ENCODE measurements at places on chromosomes 1 and 21. TPM values are rescaled to one million over a fixed set of nuclear protein-coding genes. Genes with fewer than 3 reads are reported as not detected.
A peak's percentile ranks its signal among the peaks of the same experiment; 100 is the strongest.

GRCh38 chr1:79648126-79648525, 641.6 kb upstream of the ADGRL4 start:
- no peak for DNase-seq

- no peak for DNase-seq
These were observed 64.8 kb downstream of the WARS2 start for GRCh38 chr1:119075614-119076013.

The SAMD13 gene
- total RNA-seq, result 0.71 TPM

The TRAF3IP3 gene
- total RNA-seq, result 58.7 TPM

The LAD1 gene
- total RNA-seq, result 28.6 TPM

The FBLIM1 gene
- total RNA-seq, result 22.5 TPM

- DNase-seq, result peak; percentile 83
These were observed 5.3 kb downstream of the DSCAM start for GRCh38 chr21:40841524-40842196.

The ADCY10 gene
- total RNA-seq, result 0.11 TPM

The HAO2 gene
- total RNA-seq, result 0.30 TPM

- DNase-seq, result no peak
These were observed 23.4 kb downstream of the SLC19A2 start for GRCh38 chr1:169462385-169462784.

DNA sequence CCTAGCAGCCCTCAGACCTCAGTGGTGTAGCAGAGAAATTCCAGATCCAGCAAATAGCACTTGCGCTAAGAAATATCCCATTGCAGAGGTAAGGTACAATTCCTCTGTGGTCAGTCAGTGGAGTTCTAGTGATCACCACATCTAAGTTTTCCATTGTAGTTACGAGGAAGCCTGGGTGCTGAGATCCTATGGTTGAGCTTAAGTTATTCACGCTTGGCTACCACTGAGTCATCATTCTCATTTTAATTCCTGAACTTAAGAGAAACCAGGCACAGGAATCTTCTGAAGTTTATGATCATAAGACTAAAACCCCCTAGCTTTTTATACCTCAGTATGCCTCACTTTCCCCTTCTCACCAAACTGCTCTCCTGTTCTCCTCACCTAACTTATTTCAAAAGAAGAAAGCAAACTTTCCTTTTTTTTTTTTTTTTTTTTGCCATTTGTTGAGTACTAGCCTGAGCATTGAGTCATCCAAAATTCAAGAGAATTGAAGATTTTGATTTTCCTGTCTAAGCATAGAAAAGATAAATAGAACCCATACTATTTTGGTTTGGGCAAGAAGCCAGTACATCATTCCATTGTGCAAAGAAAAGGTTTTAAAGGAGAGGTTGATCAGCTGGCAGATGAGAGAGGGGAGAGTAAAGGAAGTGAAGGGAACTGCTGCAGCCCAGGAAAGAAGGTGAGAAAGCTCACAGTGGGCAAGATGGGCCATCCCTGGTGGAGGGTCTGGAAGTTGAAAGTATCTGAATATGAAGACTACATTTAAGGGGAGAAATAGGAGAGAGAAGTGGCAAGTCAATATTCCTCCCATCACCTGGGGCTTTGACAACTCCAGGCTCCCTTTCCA, 39.9 kb downstream of the SERBP1 start:
- DNase-seq, result no peak

The TPTE gene
- not detected for total RNA-seq

DNA sequence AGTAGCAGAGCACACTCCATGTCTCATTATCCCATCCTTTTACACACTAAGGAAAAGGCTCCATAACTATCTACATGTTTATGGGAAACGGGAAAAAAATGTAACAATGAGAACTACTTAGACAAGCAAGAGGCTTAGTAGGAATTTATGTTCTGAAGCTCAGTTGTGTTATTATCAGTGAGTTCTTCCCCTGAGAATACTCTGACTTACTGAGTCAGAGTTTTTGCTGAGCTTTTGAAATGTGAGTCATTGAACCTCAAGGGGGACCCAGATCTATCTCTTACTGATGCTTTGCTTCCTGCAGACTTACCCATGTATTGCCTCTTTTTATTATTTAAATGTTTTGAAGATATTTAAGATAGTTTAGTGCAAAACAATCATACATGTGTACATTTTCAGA, 20.1 kb downstream of the CFHR5 start:
- no peak for DNase-seq

DNA sequence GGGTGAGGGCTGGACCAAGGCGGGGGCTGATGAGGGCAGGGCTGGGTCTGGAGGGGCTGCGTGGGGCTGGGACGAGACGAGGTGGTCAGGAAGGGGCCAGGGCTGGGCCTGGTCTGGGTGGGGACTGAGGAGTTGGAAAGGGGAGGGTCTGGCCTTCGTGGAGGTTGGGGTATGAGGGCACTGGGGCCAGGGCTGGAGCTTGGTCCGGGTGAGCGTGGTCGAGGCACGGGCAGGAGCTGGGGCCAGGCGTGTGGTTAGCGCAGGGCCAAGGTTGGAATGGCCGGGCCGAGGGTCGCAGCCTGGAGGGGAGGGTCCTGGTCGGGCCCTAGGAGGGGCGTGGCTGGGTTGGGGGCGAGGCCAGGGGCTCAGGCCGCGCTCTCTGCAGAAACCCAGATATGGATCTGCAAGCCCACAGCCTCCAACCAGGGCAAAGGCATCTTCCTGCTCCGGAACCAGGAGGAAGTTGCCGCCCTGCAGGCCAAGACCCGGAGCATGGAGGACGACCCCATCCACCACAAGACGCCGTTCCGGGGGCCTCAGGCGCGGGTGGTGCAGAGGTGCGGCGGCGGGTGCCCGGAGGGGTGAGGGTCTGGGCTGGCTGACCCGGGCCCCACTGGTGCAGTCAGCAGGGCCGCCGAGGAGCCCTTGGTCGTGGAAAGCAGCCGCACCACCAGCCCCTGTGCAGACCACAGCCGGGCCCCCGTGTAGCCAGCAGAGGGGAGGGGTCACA, 9.0 kb downstream of the TTLL10 start:
- DNase-seq, result no peak

GRCh38 chr21:31778546-31778945, 46.6 kb upstream of the SCAF4 start:
- DNase-seq, result no peak

DNA sequence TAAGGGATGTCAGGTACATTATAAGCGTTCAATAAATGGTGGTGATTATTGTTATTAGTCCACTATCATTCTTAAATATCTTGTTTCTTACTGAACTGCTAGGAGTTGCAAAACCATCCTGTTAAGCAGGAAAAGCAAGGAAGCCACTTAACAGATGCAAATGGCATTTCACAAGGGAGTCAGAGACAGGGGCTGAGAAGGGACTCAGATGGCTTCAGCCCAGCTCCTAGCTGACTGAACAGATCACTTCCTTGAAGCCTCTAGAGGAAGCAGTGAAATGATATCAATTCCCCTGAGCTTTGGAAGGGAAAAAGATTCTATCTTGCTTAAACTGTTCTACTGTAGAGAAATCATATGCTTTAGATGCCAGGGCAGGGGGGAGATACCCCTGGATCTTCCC, 151.5 kb downstream of the ST6GALNAC5 start:
- no peak for DNase-seq

DNA sequence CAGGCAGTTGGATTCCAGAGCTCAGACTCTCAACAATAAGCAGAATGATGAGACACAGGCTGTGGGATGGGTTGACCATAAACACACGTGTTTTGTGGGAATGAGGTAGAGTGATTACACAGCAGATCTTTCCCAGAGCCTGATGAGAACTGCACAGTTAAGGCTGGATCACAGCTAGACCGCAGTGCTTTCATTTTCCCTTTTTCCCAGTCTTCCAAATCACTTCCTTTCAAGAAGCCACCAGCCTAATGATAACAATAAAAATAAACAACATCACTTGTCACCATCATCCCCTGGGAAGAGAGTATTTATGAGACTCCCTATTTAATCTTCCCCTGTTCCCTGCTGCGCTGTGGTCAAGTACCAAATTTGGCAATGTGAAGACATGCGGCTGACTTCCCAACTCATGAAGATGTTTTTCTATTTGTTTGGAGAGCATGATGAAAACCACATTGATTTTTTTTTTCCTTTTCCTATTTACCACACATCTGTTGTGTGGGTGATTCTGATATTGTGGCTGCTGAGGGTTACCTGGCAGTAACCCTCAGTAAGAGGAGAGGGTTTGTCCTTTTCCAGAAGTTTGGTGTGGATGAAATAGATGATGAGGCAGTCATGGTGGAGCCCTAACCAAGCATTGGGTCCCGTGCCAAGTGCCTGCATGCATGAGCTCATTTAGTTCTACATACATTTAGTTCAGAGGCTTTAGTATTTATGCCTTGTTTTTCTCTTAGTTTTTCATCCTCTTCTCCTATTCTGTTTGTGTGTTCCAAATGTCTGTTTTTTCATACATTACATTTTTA, 248.9 kb upstream of the HOOK1 start:
- DNase-seq, result no peak

- no peak for DNase-seq
These were observed 27.4 kb downstream of the KLHDC7A start for GRCh38 chr1:18508084-18508483.

DNA sequence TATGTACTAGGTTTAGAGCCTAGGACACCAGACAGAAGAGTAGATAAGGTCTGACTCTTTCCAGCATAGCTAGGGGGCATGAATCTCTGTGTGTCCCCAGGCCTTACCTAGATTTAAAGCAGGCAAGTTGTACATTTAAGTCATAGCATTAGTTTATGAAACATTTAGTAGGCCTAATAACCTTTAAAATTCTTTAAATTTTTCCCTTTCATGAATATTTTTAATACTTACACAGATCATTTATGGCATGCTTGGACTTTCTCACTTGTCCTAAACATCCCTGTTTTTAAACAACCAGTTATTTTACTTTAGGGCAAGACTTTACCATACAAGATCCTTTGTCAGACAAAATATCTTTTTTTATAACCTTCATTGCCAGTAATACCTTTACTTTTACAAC, 258.4 kb upstream of the ZRANB2 start:
- DNase-seq, result no peak

DNA sequence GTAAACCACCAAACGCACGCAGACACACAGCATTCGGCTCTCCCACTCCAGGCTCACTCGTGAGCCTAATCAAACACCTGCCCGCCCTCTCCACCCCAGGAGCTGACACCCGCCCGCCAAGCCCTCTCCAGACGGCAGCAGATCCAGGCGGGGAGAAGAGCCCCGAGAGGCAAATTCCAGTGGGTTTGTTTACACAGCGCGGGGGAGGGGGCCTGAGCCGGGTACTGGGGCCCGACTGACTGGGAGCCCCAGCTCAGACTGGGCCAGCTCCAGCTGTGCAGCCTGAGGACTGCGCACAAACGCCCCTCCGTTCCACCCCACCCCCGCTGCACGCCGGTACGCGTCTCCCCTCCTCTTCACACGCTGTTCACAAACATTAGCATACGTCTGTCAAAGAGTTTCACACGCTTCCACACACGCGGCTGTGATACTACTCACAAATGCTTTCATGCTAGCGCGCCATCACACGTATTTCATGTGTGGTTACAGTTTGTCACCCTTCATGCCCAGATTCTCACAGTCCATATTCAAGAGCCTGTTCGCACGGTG, 1.0 kb upstream of the EFNA1 start:
- DNase-seq, result peak; percentile 88

GRCh38 chr1:25435397-25436108, 4.9 kb downstream of the MACO1 start:
- no peak for DNase-seq

DNA sequence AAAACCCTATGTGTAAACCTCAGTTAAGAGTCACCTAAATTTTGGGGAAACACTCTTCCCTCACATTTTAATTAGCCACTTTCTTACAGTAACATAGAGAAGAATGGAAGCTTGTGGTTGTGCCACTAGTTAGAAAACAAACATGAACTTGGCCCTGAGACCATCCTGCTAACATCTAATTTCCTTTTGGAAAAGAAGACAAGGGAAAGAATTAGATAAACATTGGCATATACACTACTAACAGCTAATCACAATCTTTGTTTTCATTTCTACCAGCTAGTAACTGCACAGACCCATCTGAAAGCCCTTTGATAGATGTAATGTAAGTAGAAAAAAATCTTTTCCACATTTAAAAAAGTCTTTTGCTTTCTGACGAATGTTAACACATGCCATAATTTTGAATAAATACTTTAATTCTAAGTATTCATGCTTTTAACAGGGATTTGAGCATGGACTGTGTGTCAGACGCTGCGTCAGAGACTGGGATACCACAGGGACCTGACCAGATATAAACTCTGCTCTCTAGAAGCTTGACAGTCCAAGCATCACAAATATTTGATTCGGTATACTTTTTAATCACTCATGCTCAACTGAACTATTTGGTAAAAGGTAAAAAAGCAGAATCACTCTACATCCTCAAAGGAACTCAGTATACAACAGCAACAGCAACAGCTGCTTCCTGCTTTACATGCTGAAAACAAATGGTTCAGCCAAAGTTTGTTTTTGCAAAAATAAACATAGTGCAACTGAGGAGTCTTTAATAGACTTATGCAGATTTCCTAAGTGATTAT, 30.2 kb downstream of the DPH5 start:
- DNase-seq, result no peak

The PROX1 gene
- 11.1 TPM for total RNA-seq

The CLCA1 gene
- not detected for total RNA-seq

- DNase-seq, result peak; percentile 87
These were observed 29.1 kb downstream of the TEX35 start for GRCh38 chr1:178541829-178542553.

DNA sequence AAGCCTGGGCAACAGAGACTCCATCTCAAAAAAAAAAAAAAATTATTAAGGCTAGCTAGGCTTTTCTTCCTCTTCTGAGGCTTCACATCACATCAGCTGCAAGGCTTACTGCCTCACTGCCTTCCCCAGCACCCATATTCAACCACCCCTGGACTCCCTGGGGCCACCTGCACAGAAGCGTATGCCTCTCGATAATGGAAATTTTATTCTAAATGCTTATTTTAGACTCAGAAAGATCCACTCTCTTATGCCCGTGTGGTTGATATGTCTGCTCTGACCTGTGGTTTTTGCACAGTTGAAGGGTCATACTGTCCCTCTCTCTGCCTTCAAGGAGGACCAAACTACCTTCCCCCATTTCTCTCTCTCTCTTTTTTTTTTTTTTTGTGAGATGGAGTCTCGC, 1.5 kb upstream of the FCRLA start:
- DNase-seq, result no peak

- peak; percentile 50 for DNase-seq
These were observed 1.4 kb downstream of the PEAR1 start for GRCh38 chr1:156894711-156895454.

DNA sequence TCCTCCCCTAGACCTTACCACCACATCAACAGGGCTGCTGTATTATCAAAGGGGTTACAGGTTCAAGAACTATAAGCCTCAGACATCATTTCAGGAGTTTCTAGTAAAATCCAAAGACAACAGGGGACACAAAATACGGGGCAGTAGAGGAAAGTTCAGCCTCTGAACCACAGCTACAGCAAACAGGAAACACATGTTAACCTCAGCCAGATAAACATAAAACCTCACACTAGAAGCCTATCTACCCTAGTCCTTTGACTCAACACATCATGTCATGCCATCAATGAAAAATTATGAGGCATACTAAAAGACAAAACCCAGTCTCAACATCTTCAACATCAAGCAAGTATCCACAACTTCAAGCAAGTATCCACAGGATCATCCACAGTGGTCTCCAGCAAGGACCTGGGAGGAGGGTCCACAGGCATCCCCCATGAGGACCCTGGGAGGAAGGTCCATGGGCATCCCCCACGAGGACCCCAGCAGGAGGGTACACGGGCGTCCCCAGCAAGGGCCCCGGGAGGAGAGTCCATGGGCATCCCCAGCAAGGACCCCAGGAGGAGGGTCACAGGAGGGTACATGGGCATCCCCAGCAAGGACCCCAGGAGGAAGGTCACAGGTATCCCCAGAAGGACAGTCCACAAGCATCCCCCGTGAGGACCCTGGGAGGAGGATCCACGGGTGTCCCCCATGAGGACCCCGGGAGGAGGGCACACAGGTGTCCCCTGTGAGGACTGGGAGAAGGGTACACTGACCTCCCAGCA, 440.0 kb downstream of the MATN1 start:
- no peak for DNase-seq

All from upper lobe of left lung (tissue), 6 donors.